MG63 (cell line): ENCODE measurements at places on chromosomes 1 and 21.

DNA sequence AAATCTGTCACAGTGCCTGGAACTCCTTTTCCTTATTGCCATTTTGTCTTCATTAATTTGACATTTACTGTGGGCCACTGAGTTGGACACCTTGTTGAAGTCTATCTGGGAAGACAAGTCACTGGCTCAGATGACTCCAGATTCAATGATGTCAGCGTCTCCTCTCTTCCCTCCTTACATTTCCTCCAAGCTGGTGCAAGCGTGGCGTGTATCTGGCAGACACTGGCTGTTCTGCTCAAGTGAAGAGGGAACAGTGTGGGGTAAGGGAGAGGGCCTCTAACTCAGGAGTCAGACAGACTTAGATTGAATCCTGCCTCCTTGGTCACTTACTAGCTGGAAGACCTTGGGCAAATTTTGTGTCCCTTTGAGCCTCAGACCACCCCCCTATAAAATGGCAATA is 8.7 kb upstream of the ZNF691 start:
- no peak for DNase-seq

GRCh38 chr1:237482777-237483176 is 407.9 kb downstream of the ZP4 start:
- DNase-seq, result no peak

GRCh38 chr1:56983484-56983883 is 17.7 kb upstream of the C8B start:
- no peak for DNase-seq

- DNase-seq, result no peak
These were observed 47.3 kb downstream of the LPGAT1 start for GRCh38 chr1:211783266-211783665.

GRCh38 chr1:196660852-196661251 is 9.0 kb downstream of the CFH start:
- no peak for DNase-seq
